ENCODE measurements at places on chromosomes 1 and 21.

- no peak for DNase-seq
- H3K36me3 ChIP-seq: peaks cover 10% of the 10 kb centered on the region
- H3K4me3 ChIP-seq: no peak overlapping the region
- no peak overlapping the region for H3K27ac ChIP-seq
- H3K4me1 ChIP-seq: peaks cover 17% of the 10 kb centered on the region
Observed at GRCh38 chr1:18884419-18884717, 18.0 kb downstream of the ALDH4A1 start.

GRCh38 chr1:31568895-31569595, 7.3 kb upstream of the TINAGL1 start:
- no peaks in the 10 kb centered on the region for H3K36me3 ChIP-seq
- peaks cover 74% of the 10 kb centered on the region for H3K4me1 ChIP-seq
- H3K4me3 ChIP-seq: no peak overlapping the region
- no peak for DNase-seq
- H3K27ac ChIP-seq: peak overlapping the region; percentile 81

GRCh38 chr1:34900775-34901502, 28.5 kb downstream of the DLGAP3 start:
- no peaks in the 10 kb centered on the region for H3K4me1 ChIP-seq
- no peaks in the 10 kb centered on the region for H3K36me3 ChIP-seq
- H3K27me3 ChIP-seq: peaks cover 21% of the 10 kb centered on the region
- H3K27ac ChIP-seq: no peak overlapping the region

- peaks cover 27% of the 10 kb centered on the region for H3K4me1 ChIP-seq
- H3K27ac ChIP-seq: no peak overlapping the region
- no peaks in the 10 kb centered on the region for H3K27me3 ChIP-seq
- DNase-seq: no peak
- peaks cover 24% of the 10 kb centered on the region for H3K36me3 ChIP-seq
Observed at GRCh38 chr1:8739377-8739776, 78.1 kb downstream of the RERE start.
